ENCODE measurements at places on chromosomes 13 and 19.

GRCh38 chr13:21895779-21896178, 224.9 kb downstream of the FGF9 start:
- DNase-seq = no peak

- DNase-seq = no peak
Observed at GRCh38 chr19:45032421-45032820, 6.4 kb upstream of the CLASRP start.

DNA sequence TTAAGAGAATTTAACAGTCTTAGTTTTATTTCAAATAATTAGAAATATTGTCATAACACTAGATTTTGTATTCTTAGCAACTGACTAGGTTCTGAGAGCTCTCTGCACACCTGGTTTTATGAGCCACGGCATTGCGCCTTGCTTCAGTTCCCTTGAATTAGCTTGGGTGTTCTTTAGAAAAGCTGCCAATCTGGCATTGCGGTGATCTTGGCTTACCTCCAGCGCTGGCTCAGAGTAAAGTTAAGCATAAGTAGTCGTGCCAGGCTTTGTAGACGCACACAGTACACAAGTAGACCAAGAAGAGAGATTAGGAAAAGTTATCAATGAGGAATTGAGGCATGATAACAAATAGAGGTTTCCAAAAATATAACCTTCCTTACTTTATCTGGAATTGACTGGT, 45.7 kb downstream of the TPP2 start:
- DNase-seq = no peak

GRCh38 chr13:35592457-35592856, 116.0 kb upstream of the MAB21L1 start:
- no peak for DNase-seq

DNA sequence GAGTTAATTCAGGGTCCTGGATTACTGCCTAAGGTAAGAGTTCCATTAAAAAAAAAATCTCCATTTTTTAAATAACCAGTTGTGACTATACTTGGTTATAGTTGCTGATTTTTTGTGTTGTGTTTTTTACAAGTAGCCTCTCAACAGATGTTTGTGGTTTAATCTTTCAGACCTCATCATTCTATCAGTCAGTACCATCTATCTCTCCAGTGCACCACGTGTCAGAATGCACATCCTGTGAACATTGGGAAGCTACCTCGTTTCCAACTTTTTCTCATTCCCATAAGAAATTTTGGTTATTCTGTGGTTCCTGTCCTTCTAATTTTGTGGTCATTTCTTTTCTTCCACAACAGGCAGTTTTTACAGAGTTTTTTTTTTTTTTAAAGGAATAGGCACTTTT, 39.2 kb downstream of the WDFY2 start:
- DNase-seq = no peak

DNA sequence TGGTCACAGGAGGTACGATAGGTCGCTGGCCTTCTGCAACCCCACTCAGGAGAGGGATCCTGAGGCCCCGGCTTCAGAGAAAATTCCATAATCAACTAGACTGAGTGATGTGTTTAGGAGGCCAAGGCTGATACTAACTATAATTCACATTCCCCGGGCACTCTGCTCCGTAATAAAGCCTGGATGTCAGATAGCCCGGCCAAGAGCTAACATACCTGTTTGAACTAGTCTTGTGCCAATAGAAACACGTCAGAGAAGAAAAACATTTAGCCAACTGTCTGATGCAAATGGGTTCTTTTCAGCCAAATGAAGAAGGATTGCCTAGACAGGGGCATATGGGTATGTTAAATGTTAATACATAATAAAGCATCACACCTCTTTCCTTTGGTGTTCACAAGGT, 204.2 kb downstream of the TSHZ3 start:
- no peak for DNase-seq

GRCh38 chr13:94079876-94080275, 399.6 kb downstream of the DCT start:
- no peak for DNase-seq

All from stimulated activated CD8-positive, alpha-beta memory T cell treated with anti-CD3 and anti-CD28 coated beads, Interleukin-4, amount 100 ng/mL, for 1 hour (primary cell).